ENCODE measurements at places on chromosomes 3 and 15.

- DNase-seq: no peak
These were observed 7.2 kb upstream of the EOMES start for GRCh38 chr3:27729325-27729724.

- DNase-seq: no peak
These were observed 92.1 kb upstream of the TSPAN3 start for GRCh38 chr15:77162872-77163633.

DNA sequence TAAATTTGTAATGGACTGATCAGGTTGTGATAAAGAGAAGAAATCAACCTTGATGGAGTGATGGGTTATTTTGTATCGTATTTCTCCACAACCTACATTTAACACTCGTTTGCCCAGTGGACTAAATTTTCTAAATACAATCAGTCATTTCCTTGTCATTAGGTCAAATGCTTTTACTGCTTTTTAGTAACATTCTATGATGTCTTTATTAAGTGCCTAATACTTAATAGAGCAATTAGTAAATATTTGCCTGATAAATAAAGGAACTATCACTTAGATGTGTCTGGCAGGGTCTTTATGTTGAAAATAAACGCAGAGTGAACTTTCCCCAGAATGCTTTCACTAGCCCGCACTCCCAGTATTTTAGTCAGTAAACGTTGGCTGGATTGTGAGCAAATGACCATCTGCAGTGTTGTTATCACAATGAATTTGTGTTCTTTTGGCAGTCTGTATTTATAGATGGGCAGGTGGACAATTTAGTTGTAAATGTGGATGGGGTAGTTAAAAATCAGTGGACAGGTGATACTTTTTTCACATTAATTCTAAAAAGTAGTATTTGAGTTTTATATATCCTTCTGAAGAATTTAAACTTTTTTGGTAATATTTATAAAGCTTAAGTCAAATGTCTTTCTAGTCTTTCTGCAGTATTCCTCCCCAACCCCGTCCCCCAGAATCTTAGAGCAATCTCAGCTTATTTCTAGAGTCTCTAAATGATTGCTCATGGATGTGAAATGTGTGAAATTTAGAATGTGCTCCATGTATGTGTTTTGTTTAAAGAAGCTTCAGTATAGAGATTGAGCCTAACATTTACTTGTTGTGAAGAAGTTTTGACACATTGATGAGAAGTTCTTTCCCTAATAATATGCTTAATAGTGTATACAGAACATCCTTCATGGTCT, 4.9 kb downstream of the USP3 start:
- DNase-seq: no peak

DNA sequence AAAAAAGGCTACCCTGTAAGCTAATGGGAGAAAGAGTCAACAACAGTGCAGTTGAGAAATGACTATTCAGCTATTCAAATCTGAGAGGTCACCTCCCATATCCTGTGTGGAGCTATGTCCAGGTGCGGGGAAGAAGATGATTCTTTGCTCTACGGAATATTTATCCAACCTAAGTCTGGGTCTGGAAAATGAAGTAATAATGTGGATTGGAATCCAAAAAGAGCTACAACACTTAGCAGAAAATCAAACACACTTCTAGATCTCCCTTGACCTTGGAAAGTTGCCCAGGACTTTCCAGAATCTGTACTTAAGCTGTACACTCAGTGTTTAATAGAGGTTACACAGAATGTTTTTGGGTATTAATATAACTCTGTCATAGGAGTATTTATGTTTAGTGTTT, 251.9 kb downstream of the NAALADL2 start:
- DNase-seq: no peak

DNA sequence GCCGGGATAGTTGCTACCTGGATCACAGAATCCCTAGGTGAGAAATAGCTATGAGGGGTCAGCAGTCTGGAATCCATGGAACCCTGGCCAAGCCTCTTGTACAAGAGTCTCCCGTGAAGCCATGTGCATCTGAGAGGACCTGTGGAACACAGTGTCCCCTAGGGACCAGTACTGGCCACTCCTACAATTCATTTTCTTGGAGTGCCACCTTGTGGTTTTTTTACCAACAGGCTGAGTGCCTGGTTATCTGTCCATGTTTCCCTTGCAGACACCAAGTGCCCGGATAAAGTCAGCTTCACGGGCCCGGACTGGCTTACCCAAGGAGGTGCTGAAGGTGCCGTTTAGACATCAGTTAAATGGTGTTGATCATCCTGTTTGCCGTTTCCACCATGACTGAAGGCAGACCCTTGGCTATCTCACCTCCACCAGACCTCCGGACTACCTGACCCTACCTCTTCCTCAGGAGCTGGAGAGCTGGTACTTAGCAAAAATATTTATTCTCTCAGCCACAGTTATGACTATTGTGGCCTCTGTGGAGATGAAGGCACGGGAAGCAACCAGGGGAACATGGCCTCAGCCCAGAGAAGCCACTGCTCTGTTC, 93.9 kb downstream of the RBPMS2 start:
- DNase-seq: no peak

GRCh38 chr15:92681141-92681631, 25.6 kb upstream of the FAM174B start:
- no peak for DNase-seq

GRCh38 chr3:50157827-50158529, 2.9 kb downstream of the SEMA3F start:
- DNase-seq: no peak

DNA sequence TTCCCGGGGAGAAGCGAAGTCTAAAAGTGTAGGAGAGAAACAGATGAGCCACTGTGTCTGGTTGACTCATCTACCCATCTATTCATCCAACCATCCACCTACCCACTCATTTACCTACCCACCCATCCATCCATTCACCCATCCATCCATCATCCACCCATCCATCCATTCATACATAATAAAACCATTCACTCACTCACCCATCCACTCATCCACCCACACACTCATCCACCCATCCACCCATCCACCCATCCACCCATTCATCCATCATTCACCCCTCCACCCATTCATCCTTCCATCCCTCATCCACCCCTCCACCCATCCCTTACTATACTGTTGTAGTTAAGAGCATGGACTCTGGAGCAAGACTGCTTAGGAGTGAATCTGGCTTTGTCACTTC, 136.4 kb upstream of the ATP2B2 start:
- DNase-seq: no peak

Measured in stimulated activated CD8-positive, alpha-beta memory T cell treated with anti-CD3 and anti-CD28 coated beads, Interleukin-15, amount 100 ng/mL, for 4 hours (primary cell).